ENCODE measurements at places on chromosomes 6 and 20.

DNA sequence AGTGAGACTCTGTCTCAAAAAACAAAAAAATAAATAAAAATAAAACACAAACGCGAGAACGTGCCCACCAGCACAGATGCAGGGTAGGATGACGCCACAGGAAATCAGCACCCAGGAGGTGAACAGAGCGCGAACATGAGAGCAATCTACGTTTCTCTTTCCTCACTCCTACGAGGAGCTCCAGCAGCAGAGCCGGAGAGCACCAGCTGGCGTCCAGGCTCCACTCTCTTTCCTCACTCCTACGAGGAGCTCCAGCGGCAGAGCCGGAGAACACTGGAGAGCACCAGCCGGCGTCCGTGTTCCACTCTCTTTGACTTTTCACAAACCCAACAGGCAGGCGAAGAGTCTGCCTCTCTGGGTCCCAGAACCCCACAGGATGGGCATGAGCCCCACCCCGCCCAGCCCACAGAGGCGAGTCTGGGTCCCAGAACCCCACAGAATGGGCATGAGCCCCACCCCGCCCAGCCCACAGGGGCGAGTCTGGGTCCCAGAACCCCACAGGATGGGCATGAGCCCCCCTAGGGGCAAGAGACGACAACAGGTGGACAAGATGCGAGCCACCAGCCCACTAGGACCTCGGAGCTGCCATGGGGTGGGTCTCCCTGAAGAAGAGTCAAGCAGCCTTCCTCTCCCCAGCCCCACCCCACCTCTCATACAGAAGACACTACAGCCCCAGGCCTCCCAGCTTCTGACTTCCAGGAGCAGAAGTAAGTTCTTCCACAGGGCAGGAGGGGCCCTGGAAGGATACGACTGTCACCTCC lies 20.2 kb downstream of the ZBTB46 start:
- no peak for DNase-seq

DNA sequence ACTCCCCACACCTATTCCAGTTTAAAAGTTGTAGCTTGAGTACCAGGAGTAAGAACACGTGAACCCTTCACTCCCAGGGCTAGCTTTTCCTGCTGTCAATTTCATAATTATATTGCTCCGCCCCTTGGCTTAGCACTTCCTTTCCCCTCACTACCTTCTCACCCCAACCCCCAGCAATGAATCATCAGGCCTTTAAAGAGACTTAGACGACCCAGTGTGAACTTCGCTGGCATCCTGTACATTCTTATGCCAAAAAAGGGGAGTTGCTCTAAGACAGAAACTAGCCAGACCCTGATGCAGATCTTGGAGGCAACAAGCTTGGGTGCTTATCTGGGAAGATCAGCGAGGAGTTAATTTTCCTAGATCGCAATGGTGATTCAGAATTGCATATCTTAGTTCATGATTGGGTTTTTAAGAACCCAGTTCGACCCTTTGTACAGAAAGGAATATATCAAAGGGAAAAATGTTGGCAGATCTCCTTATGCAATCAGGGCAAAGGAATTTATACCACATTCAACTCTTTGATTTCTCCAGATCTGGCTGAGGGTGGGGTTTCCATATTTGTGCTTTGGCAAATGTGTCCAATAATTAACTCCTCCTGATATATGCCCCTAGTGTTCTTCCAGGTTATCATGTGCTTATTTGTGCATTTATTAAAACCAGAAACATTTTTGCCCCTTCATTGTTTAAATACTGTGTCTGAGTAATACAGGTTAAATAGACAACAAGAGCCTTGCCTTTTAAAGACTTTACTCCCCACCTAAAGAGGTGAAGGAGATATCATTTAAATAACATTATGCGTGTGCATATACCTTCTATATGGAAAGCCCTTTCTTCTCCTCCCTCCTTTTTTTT lies 8.1 kb upstream of the ATXN1 start:
- DNase-seq, result peak; percentile 98

DNA sequence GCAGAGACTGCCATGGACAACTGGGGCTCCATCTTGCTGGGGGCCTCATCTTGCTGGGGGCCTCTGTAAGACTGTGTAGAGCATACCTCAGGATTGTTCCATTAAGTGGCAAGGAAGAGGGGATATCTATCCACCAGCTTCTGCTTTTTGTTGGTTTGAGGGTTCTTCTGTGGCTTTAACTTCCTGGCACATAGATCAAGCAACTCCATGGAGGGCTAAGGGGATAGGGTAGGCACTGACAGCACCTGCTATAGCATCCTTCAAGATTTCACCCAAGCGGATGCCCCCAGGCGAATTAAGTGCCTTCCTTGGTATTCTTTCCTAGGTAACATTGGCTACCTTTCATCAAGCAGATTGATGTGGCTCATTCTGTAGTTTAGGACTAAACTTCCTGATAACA lies 3.8 kb upstream of the LRRN4 start:
- no peak for DNase-seq

GRCh38 chr6:125217369-125217768 lies 63.8 kb downstream of the TPD52L1 start:
- no peak for DNase-seq

DNA sequence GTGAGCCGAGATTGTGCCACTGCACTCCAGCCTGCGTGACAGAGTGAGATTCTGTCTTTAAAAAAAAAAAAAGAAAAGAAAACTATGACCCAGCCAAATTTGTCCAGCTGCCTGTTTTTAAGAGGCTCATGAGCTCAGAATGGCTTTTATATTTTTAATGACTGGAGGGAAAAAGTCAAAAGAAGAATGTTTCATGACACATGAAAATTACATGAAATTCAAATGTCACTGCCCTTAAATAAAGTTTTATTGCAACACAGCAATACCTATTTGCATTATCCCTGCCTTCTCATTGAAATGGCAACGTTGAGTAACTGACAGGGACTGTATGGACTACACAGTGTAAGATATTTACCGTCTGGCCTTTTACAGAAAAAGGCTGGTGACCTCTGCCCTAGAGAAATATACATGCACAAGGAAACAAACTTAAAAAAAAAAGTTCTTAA lies 11.4 kb downstream of the SENP6 start:
- no peak for DNase-seq

DNA sequence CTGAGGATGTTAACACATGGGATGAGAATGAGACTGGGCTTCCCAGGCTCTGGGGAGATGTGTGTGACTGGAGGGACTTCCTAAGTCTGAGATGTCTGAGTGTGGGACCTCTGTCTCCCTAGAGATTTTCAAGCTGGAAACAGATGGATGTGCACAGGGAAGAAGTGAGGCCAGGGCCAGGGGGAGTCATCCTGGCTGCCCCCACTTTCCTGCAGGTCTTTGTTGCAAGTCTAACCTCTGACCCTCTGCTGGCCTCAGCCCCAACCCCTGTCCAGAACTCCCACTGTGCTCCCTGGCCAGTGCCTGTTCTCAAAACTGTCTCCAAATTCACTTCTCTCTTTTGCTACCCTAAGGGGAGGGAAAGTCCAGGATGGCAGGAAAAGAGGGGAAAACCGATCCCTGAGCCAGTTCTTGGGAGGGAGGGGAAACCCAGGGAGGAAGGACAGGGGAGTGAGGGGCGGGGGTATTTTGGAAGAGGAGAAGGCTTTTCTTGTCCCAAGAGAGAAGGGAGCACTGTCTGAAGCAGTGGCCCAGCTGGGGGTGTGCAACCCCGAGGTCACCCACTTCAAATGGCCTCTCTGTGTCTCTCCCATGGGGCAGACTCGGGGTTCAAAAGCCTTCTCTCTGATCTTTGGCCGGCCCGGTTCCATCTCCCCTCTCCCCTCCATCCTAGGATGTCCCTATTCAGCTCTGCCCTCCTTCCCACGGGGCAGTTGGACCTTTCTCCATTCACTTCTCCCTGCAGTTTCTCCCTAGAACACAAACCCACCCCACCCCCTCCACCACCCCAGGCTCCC lies 3.1 kb downstream of the PPP1R18 start:
- peak; percentile 39 for DNase-seq
